Heart right ventricle (tissue), 16 donors: ENCODE measurements at places on chromosomes 1 and 21.

- peaks cover 16% of the 10 kb centered on the region for H3K27me3 ChIP-seq
- no peak overlapping the region for H3K27ac ChIP-seq
- H3K4me3 ChIP-seq = no peak overlapping the region
These were observed 1.8 kb downstream of the ZNF683 start for GRCh38 chr1:26370591-26371382.

- no peak overlapping the region for H3K4me3 ChIP-seq
- no peaks in the 10 kb centered on the region for H3K36me3 ChIP-seq
- H3K4me1 ChIP-seq = peaks cover 35% of the 10 kb centered on the region
- peak overlapping the region; percentile 9 for H3K27ac ChIP-seq
These were observed 5.0 kb downstream of the SLC22A15 start for GRCh38 chr1:115980998-115981993.

GRCh38 chr1:77540501-77541161 is 141.8 kb downstream of the ZZZ3 start:
- H3K4me3 ChIP-seq = no peak overlapping the region
- H3K36me3 ChIP-seq = no peaks in the 10 kb centered on the region
- no peak for DNase-seq
- H3K27me3 ChIP-seq = no peaks in the 10 kb centered on the region
- peaks cover 19% of the 10 kb centered on the region for H3K4me1 ChIP-seq
- H3K27ac ChIP-seq = no peak overlapping the region

- no peak overlapping the region for H3K4me3 ChIP-seq
- H3K36me3 ChIP-seq = no peaks in the 10 kb centered on the region
- H3K27me3 ChIP-seq = no peaks in the 10 kb centered on the region
- no peak overlapping the region for H3K27ac ChIP-seq
These were observed 27.7 kb downstream of the EPS15 start for GRCh38 chr1:51491166-51491981.

DNA sequence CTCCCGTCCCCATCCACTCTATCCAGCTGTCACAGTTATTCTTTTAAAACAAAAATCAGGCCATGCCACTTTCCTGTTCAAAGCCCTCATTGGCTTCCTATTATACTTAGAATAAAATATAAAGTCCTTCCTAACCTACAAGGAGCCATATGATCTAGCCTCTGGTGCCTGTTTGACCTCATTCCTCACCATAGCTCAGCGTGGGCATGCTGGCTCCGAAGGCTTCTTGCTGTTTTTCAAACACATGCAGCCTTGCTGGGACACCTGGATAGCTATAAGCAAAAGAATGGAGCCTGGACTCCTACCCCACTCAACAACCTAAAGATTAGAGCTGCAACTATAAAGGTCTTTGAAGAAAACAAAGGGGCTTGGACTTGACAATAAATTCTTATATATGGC is 23.7 kb downstream of the DHCR24 start:
- no peak overlapping the region for H3K27ac ChIP-seq
- no peak overlapping the region for H3K4me3 ChIP-seq
- H3K4me1 ChIP-seq = peaks cover 8% of the 10 kb centered on the region
- no peaks in the 10 kb centered on the region for H3K27me3 ChIP-seq
- H3K36me3 ChIP-seq = peaks cover 7% of the 10 kb centered on the region

DNA sequence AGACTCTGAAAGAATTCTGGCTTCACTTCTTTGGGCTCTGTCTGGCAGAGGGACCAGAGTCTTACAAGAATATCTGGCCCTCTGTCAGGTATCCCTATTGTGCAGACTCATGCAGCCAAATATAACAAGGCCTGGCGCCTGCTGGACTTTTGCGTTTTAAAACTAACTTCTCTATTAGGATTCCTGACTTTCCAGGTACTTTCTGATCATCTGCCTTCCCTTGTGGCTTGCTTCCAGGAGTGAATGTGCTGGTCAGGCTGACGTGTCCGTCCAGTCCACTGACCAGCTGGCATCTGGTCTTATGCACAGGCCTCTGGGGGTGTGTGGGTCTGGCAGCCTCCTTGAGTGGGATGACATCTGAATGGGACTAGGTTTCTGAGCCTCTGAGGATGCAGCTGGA is 8.6 kb upstream of the RAB29 start:
- no peak for DNase-seq
- H3K4me3 ChIP-seq = no peak overlapping the region
- peaks cover 25% of the 10 kb centered on the region for H3K4me1 ChIP-seq
- H3K27ac ChIP-seq = peak overlapping the region; percentile 74
- no peaks in the 10 kb centered on the region for H3K27me3 ChIP-seq
- H3K36me3 ChIP-seq = no peaks in the 10 kb centered on the region
